Activated naive CD4-positive, alpha-beta T cell (primary cell): ENCODE measurements at places on chromosomes 2 and 18.

DNA sequence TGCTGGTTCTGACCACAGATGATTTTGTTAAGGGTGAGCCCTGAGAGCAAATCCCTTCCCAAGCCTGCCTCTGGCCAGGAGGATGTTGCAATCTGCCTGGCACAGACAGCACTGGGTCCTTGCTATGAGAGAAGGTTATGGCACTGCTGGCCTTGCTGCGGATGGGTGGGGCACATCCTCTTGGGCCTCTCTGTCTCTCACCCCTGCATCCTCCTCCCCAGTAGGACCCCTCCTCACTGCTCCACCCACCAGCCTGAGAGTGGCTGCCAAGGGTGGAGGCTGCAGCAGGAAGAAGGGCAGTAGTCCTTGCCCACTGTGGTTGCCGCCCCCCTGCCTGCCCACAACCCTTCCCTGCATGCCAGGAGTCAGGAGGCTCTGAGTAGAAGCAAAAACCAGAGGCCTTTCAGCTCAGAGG lies 180.9 kb downstream of the ZBTB7C start:
- no peak for DNase-seq

- DNase-seq, result no peak
Measured at GRCh38 chr2:151239624-151240023, 22.0 kb downstream of the RBM43 start.

- DNase-seq, result no peak
Measured at GRCh38 chr2:108594132-108594981, 60.1 kb downstream of the LIMS1 start.

- DNase-seq, result no peak
Measured at GRCh38 chr2:241109210-241110088, 7.4 kb upstream of the MTERF4 start.

DNA sequence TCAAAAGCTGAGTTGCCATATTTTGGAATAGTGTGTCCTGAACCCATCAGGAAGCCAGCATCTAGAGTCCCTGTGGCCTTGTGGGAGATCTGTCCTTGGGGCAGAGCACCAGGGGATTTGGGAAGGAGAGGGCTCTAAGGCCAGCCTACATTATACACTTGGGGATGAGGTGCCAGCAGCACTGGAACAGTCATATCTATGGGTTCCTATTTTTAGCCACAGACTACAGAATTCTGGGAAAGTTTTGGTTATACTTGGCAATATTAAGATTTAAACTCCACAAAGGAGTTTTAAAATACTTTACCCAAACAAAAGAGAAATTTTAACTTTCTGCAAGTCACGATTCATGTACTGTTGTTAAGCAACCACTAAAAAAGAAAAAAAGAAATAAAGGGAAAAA lies 405.7 kb upstream of the MMADHC start:
- no peak for DNase-seq

DNA sequence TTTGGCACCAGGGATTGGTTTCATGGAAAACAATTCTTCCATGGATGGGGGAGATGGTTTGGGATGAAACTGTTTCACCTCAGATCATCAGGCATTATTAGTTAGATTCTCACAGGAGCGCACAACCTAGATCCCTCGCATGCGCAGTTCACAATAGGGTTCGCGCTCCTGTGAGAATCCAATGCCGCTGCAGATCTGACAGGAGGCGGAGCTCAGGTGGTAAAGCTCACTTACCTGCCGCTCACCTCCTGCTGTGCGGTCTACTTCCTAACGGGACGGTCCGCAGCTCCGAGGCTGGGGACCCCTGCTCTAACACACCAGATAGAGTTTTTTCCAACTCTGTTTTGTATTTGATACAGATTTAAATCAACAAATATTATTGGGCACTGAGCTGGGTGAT lies 286.5 kb downstream of the MTX2 start:
- no peak for DNase-seq

DNA sequence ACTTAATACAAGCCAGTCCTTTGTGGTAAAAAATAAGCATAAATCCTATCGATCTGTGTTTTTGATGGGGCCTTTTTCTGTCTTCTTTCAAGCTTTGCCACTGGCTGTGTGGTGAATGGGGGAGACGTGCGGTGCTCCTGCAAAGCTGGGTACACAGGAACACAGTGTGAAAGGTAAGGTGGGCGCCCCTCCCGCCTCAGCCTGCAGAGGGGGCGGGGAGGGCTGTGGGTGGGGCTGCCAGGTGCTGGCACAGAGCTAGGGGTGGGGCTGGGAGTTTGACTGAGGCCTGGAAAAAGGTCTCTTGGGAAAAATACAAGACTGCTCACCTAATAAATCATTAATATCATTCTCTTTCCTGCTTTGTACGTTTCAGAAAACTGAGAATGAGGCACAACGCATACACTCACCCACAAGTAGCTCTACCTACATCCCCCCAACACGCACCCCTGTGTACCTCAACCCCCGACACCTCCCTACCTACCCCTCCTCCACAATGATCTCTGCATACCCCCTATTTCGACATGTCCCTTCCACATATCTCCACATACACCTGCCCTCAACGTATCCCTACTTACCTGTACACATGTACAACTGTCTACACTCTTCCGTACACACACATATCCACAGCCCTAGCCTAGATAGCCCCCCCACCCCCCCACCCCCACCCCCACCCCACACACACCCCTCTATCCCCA lies 129.7 kb upstream of the TTC39C start:
- no peak for DNase-seq

GRCh38 chr2:38571193-38571592 lies 31.5 kb downstream of the HNRNPLL start:
- no peak for DNase-seq

DNA sequence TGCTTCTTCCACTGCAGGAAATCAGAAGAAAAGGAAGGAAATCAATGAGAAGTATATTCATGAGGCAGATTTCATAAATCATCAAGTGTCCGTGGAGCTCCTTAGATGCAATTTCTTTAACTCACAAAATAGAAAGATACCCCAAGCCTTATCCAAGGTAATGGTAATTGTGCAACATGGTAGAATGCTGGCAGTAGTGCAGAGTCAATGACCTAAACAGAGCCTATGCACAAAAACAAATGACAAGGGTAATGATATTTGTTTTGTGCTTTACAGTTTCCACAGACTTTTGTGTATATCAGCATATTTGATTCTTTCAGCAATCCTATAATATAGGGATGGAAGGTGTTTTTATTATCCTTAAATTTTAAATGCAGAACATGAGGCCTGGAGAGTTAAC lies 102.7 kb downstream of the SETBP1 start:
- no peak for DNase-seq

DNA sequence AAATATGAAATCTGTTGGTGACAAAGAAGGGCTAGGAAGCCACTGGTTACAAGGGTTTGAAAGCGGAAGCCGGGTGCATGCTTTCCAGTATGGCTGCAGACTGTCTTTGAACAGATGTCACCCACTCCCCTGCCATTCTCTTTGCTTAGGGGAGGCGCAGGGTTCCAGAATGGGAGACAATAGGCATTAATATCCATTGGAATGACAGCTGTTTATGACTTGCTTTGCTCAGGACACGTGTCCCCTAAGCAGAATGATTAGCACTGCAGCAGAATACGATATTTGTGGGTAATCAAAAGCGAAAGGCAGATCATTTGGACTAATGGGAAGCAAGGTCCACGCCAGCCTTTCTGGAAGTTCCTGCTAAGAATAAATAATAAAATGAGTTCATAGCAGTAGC lies 25.8 kb upstream of the NRP2 start:
- DNase-seq, result no peak

GRCh38 chr2:37588316-37588777 lies 83.1 kb downstream of the CDC42EP3 start:
- DNase-seq, result no peak

DNA sequence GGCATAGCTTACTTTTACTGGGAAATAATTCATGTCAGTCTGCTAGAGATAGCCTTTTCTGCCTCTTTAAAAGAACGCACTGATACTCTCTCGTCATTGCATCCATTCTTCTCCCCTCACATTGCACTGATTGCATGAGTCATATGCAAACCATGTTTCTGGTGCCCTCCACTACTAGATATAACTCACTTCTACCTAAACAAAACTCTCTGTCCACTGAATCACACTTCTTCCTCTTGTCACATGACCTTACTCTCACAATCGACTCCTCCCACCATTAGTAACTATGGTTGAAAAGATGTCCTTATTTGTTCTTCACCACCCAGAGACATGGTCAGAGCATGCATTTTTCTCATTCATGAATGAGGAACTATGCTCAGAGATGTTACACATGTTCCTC lies 158.0 kb downstream of the CSRNP3 start:
- no peak for DNase-seq

- DNase-seq, result no peak
Measured at GRCh38 chr18:12991821-12992179, 638 bp downstream of the CEP192 start.

- DNase-seq, result no peak
Measured at GRCh38 chr2:165408186-165408585, 61.3 kb upstream of the CSRNP3 start.

- no peak for DNase-seq
Measured at GRCh38 chr18:26233208-26233607, 7.0 kb downstream of the TAF4B start.

DNA sequence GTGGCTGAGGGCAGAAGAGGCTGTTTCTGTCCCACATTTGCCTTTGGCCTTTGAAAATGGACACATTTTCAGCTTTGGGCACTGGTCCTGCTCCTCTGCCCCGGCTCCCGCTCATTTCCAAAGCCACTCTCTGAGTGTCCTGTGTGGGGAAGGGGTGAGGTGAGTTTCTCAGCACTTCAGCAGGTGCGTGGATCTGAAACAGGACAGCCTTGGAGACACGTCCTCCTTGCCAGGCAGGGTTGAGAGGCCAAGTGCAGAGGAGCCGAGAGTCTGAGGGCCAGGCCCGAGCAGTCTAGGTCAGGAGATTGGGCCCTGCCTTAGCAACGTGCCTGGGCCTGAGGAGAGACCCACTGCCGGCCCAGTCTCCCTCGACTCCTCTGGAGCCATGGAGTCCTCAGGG lies 21.9 kb upstream of the ALPI start:
- DNase-seq, result no peak

- no peak for DNase-seq
Measured at GRCh38 chr2:127090281-127091120, 16.5 kb downstream of the BIN1 start.

GRCh38 chr2:172791953-172792352 lies 56.3 kb downstream of the RAPGEF4 start:
- no peak for DNase-seq

DNA sequence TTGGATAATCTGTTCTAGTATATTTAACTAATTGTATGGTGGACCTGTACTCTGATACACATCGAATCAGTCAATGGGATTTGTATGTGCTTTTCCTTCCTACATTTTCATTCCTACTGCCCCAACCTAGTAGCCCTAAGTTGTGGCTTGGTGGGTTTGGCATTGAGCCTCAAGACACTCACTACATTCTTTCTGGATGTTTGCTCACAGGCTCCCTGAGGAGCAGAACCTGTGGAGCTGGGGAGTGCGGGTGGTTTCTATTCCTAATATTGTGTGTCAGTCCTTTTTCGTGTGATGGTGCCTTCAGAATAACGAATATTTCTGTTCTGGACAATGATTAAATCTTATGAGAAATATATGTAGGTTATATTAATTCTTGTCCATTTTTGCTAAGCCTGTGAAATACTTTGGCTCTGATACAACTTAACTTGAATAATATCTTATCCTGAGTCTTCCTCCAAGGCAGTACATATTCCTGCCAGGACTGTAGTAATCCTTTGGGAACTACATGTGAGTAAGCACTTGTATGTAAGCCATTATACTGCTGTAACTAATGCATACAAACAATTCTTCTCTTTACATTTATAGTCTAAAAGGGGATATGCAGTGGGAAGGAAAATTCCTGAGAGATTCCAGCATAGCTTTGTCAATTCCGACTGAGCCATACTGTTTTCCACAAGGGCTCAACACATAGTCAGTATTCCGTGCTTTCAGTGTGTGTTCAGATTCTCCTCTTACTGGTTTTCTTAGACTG lies 150.6 kb downstream of the AGPS start:
- DNase-seq, result no peak

- no peak for DNase-seq
Measured at GRCh38 chr2:46647766-46648742, 168.7 kb downstream of the TMEM247 start.

GRCh38 chr18:60090170-60090569 lies 190.4 kb downstream of the PMAIP1 start:
- DNase-seq, result no peak

GRCh38 chr2:59233920-59234319 lies 992.8 kb upstream of the FANCL start:
- DNase-seq, result no peak

DNA sequence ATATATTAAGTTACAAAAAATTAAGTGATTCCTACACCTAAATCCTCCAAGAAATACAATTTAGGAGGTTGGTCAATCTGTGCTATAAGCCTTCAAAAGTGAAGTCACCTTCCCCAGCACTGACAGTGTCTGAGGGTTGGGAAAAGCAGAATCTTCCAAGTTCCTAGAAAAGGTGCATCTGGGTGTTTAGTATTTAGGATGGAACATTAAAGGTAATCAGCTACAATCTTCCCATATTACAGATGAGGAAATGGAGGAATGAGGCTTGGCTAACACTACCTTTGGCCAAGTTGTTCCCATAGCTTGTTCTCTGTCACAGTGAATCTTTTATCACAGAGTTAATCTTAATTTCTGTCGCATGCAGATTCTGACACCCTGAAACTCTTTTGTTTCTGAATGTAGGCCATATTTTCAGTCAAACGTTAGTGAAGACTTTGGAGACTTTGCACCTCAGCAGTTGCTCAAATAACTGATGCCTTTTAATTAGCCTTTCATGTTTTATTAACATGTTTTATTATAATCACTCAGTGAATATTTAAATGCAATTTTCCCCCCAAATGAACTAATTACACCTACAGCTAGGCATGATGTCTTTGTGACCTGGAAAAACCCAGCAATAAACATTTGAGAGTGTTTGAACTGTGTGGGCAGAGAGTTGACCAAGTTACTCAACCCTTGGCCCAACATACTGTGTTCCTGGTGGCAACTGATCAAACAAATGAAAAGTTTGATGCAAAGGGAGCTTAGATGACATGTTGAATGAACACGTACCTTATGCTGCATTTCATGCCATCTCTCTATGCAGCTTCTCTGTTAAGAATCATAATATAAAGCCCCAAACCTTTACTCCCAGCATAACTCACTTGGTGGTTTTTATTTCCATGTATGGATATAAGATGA lies 17.6 kb downstream of the FN1 start:
- DNase-seq, result no peak

DNA sequence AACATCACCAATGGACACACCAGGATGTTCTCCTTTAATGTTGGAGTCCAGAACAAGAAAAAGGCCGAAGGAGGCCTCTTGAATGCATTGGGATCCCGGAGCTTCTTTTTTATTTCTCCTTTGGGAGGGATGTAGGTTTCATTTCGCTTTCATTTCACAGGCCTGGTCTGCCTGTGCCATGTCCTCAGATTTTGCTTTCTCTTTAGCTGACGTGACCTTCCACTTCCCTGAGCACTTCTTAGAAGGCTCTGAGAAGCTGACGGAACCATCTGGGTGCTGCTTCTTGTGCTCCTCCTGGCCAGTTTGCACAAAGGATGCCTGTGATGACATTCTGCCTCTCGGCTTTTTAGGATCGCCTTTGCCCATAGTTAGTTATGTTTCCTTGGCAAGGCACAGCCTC lies 15.1 kb upstream of the MBOAT2 start:
- DNase-seq, result no peak
